NCI-H187 (cell line): ENCODE measurements at places on chromosomes 3 and 15.
A peak's percentile ranks its signal among the peaks of the same experiment; 100 is the strongest.

DNA sequence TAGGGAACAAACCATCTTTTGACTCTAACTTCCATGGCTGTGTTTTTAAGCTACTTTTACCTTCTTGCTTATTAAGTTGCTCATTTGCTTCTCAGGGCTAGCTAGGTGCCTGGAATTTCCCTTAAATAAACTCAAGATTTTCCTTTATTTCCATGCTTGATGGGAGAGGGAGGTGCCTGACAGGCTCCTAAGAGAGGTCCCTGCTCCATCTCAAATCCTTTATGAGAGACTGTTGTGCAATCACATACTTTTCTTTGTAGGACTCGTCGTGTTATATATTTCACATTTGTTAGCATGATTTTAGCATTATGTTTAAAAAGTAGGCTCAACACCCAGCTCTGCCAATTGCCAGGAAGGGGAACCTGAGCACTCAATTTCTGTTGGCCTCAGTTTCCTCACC lies 95.7 kb downstream of the SAMMSON start:
- no peak for DNase-seq

DNA sequence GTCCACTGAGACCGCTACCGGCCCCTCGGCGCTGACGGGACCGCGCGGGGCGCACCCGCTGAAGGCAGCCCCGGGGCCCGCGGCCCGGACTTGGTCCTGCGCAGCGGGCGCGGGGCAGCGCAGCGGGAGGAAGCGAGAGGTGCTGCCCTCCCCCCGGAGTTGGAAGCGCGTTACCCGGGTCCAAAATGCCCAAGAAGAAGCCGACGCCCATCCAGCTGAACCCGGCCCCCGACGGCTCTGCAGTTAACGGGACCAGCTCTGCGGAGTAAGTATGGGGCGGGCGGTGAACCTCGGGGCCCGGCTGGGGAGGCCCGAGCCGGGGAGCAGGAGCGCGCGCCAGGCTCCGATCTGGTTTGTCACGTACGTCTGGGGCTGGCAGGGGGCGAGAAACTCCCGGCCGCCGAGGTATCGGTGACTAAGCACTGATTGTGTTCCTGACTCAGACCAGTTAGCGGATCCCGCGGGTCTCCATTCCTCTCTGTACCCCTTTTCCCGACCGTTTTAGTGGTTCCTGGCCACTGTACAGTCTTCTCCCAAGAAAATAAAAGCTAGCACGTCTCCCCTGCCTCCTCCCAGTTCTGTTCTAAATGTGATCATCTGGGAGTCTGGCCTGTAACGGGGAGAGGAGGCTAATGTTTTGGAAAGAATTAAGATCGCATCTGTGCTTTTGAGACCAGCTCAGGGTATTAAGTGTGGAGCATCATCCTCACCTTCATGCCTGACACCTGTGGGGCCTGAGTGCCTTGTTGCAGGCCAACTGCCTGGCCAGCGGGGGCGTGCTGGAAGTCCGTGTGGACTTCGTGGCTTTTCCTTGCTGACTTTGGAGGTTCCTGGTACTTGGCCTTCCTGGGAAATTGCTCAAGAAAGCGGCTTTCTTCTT lies 691 bp downstream of the MAP2K1 start:
- no peak for DNase-seq

- DNase-seq = no peak
Measured at GRCh38 chr3:111570404-111571030, 24.6 kb downstream of the ZBED2 start.

DNA sequence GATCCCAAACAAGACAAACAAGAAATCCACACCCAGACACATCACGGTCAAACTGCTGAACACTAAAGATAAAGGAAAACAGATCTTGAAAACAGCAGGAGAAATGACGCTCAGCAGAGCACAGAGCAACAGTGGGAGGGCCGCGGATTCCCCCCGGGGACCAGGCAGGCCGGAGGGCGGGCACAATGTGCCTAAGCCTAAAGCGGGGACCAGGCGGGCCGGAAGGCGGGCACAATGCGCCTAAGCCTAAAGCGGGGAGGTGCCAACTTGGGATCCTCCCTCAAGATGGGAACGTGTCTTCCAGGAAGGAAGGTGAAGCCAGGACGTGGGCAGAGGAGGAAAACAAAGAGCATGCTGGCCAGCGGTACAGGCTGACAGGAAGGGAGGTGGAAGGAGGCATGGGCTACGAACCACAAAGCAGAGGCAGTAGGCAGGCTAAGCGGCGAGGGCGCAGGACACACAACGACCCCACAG lies 31.1 kb downstream of the CYFIP1 start:
- DNase-seq = peak; percentile 50

DNA sequence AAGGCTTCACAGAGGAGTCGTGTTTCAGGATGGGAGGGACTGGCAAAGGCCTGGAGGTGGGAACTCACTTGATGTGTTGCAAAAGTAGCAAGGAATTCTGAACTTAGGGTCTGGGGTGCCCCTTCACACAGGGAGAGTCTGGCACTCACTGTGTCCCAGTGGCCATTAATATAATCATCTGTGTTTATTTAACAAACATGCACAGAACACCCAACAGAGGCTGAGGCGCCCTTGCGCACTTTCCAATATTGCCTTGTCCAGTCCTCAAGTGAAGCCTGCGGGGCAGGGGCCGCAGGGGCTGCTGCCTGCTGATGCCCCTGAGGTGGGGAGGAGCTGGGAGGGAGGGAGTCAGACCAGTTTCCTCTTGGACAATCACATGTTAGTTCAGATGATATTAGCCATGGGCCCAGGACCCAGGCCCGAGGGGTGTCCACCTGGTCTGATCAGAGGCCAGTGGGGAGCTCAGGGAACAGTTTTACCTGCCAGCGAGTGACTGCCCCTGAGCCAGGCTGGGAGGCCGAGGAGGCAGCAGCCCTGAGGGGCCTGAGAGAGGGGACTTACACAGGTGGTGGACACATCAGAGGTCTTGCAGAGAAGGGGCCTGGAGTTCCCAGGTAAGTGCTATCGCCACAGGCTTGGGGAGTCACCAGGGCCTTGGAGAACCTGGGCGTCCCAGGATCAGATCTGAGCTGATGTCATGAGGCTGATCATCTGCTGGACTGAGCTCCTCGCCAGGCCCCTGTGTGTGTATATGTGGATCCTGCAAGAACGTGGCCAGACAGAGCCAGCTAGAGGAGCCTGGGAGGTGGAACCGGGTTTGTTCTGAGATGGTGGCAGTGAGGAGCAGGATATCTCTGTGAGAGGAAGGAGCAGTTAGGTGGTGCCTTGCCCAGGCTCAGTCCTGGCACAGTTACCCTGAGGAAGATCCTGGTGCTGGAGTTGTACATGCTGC lies 13.8 kb upstream of the TXNRD3 start:
- DNase-seq = no peak

GRCh38 chr3:61848885-61849284 lies 287.5 kb downstream of the PTPRG start:
- DNase-seq = no peak

DNA sequence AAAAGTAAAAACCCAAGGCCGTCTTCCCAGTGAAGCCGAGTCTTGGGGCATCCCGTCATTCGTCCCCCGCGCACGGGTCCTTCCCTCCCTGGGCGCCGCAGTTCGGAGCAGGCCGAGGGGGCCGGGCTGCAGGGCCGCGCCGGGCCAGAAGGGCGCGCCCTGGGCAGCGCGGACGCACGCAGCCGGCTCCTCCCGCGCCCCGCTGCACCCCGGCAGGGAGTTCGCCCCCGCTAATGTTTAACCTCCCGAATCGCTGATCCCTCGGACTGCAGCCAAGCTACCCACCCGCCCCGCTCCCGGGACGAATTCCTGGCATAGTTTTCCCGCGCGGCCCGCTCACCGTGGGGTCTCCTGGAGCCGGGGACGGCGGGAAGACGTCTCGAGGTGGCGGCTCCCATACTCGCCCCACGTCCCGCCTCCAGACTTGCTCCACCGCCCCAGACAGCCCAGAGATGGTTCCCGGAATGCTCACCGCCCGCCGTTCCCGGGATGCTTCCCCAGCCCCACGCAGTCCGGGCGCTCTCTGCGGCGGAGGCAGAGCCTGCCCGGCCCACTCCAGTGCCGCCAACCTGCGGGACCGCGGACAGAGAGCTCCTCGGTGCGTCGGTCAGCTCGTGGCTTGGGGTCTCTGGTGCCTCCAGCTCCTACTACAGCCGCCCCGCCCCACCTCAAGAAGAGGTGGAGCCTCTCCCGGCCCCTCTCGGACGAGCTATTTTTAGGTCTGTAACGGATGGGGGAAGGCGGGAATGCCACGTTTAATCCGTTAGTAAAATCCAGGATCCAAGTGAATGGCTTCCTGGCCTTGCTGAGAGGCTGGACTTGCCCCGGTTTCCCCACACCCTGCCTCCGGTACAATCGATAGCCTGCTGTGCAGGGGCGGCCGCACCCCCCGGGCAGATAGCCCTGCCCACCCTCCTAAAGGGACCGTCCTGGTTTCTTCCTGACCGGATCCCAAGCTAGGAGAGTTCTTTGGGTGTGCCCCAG lies at the start of gene DZIP1L:
DZIP1L (minus strand) TSS at position 621 of the 984 bp plus-strand sequence. CDS start 11,637 bp downstream, outside the sequence.
- no peak for DNase-seq

DNA sequence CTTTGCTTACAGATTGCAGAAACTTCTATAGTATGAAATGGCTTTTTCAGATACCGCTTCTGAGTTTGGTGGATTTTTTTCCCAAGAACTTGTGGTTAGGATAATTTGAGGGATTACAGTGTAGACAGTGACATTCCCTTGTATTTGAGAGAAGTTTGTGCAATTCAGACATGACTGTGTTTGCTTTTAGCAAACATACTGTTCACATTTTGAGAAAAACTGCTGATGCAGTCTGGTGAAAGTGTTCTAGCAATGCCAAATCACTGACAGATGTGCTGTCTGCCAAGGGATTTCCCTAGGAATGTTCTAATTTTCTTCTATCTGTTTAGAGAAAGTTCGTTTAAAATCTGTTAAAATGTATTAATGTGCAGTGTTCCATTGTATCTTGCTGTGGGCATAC lies 652.6 kb downstream of the FHIT start:
- no peak for DNase-seq

DNA sequence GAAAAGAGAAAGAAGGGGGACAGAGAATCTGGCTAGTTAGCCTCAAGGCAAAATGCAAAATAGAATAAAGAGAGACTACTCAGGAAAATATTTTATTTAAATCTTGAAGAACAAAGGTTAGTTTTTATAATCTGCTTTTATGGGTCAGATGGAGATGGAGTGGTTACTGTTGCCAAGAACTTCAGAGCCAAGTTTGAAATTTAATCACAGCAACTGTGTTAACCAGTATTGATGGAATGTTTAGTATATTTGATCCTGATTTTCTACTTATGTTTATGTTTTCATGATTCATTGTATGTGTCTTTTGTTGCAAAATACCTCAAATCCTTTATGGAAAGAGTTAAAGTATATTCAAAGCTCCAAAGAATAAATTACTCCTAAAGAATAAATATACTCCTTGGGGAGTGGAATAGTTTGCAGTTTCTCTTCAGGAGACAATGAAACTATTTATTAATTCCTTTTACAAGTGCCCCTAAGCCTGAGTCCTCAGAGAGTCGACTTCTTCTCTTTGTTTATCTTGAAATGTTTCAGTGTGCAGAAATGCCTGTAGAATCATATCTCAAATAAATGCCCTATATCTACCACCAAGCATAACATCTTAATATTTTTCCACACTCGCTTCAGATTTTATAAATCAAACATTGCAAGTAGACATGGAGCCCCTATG lies 60.9 kb upstream of the THSD4 start:
- DNase-seq = no peak

DNA sequence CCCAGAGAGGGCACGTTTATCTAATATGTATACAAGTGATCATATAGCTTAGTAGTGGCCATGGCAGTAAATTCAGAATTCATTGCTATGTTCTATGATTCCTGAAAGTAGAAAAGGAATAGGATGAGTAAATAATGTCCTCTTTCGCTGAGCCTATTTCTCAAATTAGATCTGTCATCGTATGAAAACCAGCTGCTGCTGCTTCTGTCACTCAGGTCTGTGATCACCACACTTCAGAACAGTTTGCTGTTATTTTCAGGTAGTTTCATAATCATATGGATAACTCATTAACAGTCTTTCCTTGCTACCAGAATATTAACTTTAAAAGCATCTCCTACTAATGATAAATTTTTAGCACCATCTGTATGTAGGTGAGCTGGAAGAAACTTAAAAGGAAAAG lies 289.1 kb upstream of the AZI2 start:
- no peak for DNase-seq

- no peak for DNase-seq
Measured at GRCh38 chr3:193295985-193296384, 55.0 kb downstream of the PLAAT1 start.

- no peak for DNase-seq
Measured at GRCh38 chr3:56851966-56852884, 50.5 kb upstream of the ARHGEF3 start.

DNA sequence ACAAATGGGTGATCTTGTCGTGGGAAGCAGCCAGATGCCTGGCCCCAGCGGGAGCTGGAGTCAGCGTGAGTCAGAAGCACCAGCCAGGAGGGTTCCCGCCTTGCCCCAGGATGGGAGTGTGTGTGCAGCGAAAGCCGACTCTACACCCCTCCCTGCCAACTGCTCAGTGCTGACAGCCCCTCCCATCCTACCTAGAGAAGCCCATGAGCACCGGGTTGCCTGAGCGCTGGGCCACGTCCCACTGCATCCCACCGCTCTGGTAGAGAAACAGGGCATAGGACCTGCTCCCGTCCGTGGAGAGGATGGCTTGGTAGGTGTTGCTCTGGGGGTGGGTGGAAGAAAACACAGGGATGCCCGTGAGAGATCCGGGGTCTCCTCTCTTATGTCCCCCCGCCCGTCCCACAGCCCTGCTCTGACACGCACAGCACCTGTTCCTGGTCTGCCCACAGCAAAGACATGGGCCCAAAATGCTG lies 42.9 kb downstream of the MUC4 start:
- DNase-seq = no peak

DNA sequence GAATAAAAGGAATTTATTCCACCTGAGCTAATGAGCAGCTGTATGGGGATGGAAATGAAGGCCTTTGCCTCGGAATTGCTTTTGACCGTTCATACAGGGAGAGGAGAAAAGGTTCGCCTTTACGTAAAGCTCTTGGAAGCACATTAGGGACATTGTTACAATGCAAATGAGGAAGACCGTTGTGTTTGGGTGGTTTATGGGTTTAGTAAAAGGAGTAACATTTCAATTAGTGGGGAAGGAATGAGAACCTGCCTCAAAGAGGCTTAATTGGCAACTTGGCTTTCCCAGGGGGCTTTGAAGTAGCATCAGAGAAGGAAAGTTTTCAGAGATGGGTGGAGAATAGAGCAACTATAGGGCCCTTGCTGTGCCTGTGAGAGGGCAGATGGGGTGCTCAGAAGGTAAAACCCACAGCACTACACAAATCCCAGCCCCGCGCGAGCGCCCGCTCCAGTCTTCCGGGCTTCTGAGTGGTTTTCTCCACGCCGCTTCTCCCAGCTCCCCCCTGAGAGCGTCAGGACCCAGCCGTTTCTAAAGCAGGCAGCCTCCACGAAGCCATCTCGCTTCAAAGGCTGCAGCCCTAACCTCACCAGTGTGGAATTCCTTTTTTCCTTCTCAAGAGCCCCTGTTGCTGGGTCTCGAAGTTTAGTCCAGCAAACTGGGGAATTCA lies 192.0 kb upstream of the HES1 start:
- no peak for DNase-seq

- DNase-seq = no peak
Measured at GRCh38 chr3:49648354-49649019, 25.7 kb upstream of the APEH start.
